RPMI7951 (cell line): ENCODE measurements at places on chromosomes 2 and 18. TPM values are rescaled to one million over a fixed set of nuclear protein-coding genes. Genes with fewer than 3 reads are reported as not detected.

The EFEMP1 gene
- 3.7 and 5.7 TPM in 2 replicates for total RNA-seq

The RAX gene
- not detected in 2 replicates for total RNA-seq

The NIF3L1 gene
- total RNA-seq, result 91.8 and 107 TPM in 2 replicates

The TMEM198 gene
- 2.3 and 2.6 TPM in 2 replicates for total RNA-seq

The SP140L gene
- 9.0 and 15.1 TPM in 2 replicates for total RNA-seq

The CAVIN2 gene
- total RNA-seq, result not detected in 2 replicates

The IFIH1 gene
- total RNA-seq, result 13.0 and 13.1 TPM in 2 replicates

The C2orf80 gene
- total RNA-seq, result not detected in 2 replicates

The FEV gene
- total RNA-seq, result not detected in 2 replicates

The FBXO41 gene
- 0.98 and 1.1 TPM in 2 replicates for total RNA-seq

The SLC19A3 gene
- total RNA-seq, result not detected in 2 replicates

The SERPINB12 gene
- not detected in 2 replicates for total RNA-seq

- peak; percentile 85 for DNase-seq
Observed at GRCh38 chr2:196331143-196331542, 159.8 kb upstream of the STK17B start.

- DNase-seq, result no peak
Observed at GRCh38 chr2:159605441-159606178, 10.7 kb downstream of the BAZ2B start.

DNA sequence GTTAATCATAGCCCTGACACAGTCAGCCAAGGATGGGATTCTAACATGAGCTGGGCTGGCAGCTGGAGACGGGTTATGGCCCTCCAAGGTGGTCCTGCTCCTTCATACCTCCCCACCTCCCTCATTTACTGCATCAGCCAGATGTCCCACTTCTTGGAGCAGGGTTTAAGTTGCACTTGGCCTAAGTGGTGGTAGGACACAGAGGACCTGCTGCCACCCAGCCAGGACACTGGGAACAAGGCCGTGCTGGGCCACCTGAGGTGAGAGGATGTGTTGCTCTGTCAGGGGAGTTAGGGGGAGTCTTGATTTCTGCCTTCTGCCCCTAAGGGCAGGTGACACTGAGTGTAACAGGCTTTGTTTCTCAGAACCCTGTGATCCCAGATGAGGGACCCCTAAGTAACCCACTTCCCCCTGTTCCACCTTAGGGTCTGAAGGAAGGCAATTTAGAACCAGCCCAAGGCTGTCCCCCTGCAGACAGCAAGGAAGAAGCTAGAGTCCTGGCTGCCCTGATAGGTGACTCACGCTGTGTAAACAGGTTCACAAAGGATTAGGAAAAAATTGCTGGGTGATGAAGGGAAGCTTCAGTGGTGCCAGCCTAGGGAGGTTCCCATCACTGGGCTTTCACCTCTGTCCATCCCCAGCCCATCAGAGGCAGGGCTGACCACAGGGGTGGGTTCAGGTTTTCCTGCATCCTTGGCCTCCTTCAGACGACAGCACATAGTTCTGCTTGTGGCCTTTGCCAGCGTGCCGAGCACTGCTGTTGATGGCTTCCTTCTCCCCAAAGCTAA, 114.3 kb upstream of the MCFD2 start:
- no peak for DNase-seq

GRCh38 chr2:114039677-114040076, 149.8 kb downstream of the ACTR3 start:
- DNase-seq, result no peak

GRCh38 chr2:129293326-129293725, 686.1 kb upstream of the RAB6C start:
- DNase-seq, result no peak

- DNase-seq, result no peak
Observed at GRCh38 chr2:73998933-73999332, 14.2 kb downstream of the TET3 start.

- DNase-seq, result no peak
Observed at GRCh38 chr18:46360866-46361265, 256.7 kb downstream of the HAUS1 start.

- DNase-seq, result peak; percentile 98
Observed at GRCh38 chr2:12759248-12759647, 42.5 kb downstream of the TRIB2 start.

DNA sequence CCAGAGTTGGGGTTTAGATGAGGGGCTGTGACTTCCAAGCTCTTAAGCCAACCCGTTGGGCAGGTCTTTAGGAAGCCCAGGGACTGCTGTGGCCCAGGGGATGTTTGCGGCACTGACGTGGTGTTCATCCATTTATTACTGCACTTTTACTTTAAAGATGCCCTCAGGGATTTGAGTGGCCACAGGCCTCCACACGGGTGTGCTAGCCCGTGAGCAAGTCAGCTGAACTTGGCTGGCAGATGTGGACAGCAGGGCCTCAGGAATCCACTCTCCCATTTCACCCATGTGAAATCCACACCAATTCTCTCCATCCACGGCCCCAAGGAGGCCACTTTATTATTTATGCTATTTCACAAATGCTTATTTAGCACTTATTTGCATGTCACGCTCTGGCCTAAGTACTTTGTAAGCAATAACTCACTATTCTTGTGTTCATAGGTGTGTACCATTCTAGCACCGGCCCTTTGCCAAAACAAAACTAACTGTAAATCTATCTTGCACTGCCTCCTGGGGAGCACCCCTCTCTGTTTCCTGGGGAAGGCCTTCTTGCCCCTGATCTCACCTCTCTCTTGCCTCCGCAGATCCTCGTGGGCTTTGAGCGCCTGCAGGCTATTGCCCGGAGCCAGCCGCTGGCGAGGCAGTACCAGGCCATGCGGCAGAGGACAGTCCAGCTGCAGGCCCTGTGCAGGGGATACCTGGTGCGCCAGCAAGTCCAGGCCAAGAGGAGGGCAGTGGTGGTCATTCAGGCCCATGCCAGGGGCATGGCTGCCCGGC, 39.1 kb upstream of the GPR17 start:
- peak; percentile 85 for DNase-seq

DNA sequence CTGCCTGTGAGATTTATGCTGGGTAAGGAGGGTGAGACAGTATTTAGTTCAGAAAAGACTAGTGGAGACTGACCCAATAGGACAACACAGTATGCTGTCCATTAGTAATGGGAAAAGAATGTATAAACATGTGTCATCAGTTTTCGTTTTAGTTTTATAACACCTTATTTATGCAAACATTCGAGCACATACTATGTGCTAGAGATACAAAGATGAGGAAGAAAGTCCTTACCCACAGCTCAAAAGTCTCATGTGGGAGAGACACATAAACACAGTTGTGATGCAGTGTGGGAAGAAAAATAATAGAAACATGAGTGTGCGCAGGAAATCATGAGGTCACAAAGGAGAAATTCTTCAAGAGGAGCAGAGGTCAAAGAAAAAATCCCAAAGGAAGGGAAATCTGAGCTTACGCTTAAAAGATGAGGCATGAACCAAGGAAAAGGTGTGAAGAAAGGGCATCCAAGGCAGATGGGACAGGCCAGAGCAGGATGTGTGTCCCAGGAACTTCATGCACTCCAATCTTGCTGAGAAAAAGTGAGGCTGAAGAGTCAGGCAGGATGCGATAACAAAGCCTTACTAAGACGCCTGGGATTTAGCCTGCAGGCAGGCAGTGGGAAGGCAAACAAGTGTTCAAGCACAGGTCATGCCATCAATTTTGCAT, 8.1 kb downstream of the METTL21A start:
- peak; percentile 84 for DNase-seq

GRCh38 chr2:216344206-216344949, 27.9 kb downstream of the MARCHF4 start:
- DNase-seq, result no peak

GRCh38 chr18:29328932-29329331, 1152.0 kb upstream of the CDH2 start:
- DNase-seq, result no peak

- no peak for DNase-seq
Observed at GRCh38 chr2:120978359-120979050, 242.8 kb downstream of the GLI2 start.

- no peak for DNase-seq
Observed at GRCh38 chr2:163558251-163559021, 177.4 kb downstream of the FIGN start.
